8988T (cell line): ENCODE measurements at places on chromosomes 11 and 22.
A peak's percentile ranks its signal among the peaks of the same experiment; 100 is the strongest.

DNA sequence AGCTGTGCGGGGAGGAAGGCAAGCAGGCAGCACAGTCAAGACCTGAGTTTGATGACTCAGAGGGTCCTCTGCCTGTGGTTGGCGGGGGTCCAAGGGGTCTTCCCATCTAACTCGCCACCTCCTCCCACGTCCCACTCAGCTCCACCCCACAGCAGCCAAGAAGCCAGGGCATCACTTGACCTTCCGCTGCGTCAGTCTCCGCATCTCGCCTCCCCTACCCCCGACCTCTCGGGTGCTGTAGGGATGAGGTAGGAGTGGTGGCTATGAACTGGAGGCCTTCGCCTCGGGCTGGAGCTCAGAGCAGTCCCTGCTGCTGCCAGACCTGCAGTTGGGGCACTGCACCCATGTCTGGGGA lies 90.6 kb downstream of the CDKN1C start:
- DNase-seq: no peak

GRCh38 chr11:77067861-77068443 lies 1.2 kb downstream of the CAPN5 start:
- no peak for DNase-seq

DNA sequence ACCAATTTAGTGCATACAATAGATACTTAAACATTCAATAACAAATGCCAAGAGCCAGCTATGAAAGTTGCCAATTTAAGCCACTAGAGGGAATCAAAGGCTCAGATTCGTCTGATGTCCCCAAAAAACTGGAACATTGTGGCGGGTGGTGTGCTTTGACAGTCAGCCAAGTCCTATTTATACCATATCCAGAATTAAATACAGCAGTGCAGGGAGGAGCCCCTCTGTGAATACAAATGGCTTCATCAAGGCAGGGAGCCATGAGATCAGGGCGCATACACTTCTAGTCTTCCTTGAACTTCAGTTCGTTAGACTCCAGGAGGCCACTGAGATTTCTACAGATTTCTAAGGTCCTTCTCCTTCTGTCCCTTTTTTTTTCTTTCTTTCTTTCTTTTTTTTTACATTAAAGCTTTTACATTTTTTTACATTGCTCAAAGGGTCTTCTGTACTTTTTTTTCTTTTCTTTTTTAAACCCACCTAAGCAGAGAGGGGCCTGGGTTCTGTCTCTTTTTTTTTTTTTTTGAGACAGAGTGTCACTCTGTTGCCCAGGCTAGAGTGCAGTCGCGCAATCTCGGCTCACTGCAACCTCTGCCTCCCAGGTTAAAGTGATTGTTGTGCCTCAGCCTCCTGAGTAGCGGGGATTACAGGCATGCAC lies 41.5 kb upstream of the HSPA8 start:
- peak; percentile 17 for DNase-seq

DNA sequence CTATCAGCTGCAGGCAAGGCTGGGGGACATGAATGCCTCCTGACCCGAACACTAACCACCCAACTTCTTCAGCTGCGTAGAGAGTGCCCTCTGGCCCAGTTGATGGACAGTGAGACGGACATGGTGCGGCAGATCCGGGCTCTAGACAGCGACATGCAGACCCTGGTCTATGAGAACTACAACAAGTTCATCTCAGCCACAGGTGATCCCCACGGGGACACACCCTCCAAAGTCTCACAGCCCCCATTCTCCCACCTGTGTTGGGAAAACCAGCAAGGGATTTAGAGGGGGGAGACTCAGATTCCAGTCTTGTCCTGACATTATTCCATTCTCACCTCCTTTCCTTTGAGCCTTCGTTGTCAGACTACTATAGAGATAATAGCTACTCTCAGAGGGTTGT lies 912 bp downstream of the VPS51 start:
- DNase-seq: no peak

GRCh38 chr22:33971561-33971961 lies 51.3 kb upstream of the LARGE1 start:
- DNase-seq: no peak

DNA sequence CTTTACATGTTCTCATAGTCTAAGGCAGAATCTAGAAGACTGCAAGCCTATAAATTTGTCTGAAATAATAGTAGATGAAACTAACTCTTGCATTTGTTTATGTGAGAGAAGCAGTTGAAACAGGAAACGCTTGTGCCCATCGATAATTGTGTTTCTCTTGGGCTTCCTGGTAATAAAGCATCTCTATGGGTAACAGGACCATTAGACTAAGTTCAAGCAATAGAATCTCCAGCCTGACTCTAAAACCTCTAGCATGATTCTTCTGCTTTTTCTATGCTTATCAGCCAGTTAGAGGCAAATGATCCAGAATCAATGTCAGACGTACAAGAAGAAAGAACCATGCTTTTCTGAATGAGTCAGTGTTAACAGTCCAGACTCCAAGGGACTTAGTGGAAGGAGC lies 1734.4 kb downstream of the LRRC4C start:
- no peak for DNase-seq

- DNase-seq: no peak
Measured at GRCh38 chr11:33617672-33618350, 82.8 kb downstream of the C11orf91 start.

DNA sequence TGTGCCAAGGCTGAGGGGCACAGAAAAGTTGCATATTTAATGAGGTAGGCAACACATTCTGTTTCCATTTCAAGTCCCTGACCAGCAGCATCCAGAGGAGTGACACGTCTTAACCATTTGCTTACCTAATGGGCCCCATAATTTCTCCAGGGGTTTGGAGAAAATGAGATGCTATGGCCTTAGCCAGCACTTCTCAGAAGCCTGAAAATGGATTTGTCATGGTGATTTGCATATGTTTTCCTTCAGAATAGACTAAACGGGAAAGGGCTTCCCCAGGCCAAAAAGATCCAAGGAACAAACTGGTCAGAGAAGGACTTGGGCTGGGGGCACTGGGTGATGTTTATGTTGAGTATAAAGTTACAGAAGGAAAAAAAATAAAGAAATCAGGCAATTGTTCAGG lies 16.7 kb downstream of the CSRP3 start:
- DNase-seq: no peak

DNA sequence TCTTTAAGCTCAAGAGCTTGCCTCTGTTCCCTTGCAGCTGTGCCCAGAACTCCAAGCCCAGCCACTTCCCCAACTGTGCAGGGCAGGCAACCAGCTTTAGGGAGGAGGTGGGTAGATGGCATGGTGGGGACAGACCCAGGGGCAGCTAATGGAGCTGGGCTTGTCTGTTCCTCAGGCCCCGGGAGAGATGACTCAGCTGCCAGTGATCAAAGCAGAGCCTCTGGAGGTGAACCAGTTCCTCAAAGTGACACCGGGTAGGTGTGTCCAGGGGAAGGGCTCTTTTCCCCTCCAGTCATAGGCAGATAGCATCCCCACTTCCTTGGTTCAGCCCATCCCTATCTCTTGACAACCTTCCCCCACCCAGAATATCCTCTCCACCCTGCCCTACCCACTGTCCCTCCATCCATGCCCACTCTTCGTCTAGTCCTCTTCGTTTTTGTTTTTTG lies 32.4 kb downstream of the CREB3L1 start:
- DNase-seq: no peak

GRCh38 chr22:37412495-37413250 lies 14.6 kb downstream of the ELFN2 start:
- no peak for DNase-seq

DNA sequence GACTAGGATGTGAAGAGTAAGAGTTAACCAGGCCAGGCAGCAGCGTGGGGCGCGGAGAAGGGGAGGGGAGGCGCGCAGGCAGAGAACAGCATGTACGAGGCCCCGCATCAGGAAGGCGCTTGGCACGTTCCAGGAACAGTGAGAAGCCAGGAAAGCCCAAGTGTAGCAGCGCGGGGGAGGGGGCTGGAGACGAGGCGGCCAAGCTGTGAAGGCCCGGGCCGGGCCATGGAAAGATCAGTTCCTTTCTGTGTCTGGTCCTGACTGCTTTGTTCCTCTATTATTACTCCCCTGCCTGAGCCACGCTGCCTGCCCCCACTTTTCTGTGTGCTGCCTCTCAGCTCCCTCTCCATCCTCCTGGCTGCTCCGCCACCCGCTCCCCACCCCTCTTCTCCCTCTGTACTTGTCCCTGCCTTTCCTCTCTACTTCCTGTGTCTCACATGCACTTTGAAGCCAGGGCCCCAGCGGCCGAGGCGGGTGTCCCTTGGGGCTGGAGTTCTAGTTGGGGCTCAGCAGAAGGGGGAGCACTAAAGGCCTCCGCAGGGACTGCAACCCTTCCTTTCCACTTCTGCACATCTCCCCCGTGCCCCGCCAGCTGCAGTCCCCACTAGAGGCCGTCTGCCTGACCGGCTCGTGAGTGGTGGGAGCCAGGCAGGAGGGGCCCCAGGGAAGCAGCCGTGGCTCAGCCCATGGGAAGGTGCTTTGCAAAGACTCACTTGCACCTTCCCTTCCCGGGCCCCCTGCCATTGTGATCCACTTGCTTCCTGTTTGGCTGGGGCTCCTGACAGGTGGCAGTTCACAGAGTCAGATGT lies 63.7 kb downstream of the PRDM11 start:
- no peak for DNase-seq

DNA sequence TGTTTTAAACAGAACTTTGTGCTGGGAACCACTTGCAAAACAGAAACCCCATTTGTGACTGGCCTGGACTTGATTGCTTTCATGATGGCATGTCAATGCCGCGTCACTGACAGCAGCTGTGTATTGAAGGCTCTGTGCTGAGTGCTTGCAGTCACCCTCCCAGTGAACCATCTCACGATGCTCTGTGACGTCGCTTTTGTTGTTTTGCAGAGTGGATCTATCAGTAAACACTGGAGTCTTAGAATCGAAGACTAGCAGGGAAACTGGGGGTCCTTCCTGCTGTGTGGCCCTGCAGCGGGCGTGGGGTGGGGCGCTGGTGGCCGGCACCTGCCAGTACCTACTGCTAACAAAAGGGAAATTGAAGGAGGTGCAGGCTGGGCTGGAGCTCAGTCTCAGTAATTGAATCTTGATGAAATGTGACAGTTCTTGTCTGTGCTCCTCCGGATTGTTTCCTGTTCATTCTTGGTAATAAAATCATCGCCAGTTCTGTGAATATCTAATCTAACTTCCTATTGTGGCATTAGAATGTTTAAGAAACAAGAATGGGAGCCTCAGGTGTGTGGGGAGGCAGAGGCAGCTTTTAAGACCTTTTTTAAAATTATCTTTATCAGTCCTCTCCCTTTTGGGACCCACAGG lies 50.5 kb upstream of the PARVG start:
- DNase-seq: no peak

DNA sequence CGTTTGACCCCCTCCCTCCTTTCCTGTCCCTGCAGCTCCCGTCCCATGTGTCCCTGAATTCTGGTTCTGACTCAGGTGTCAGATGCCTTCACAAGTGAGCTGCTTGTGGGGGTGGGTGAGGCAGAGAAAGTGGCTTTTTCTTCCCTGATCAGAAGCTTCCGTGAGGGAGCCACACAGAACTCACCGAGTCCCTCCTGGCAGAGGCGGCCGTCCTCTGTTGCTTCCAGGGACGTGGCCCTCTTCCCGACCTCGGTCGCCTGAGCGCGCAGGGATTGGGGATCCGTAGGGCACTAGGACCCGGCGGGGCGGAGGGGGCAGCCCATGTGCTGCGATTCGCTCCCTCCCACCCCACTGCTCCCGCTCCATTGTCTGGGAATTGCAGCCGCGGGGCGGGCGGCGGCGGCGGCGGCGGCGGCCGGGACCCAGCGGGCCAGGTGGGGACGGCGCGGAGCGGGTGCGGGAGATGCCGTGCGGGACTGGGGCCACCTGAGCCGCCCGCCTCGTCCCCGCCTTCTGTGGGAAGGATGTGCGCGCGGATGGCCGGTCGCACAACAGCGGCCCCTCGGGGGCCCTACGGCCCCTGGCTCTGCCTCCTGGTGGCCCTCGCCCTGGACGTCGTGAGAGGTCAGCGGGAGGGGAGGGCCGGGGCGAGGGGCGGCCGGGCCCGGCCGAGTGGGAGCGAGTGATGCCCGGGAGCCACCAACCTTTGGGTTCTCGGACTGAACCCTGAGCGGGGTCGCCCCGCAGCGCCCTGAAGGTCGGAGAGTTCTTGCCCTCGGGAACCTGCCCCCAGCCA lies at the start of gene TMEM132A:
Gene TMEM132A (plus strand): TSS at position 351 of the 796 bp plus-strand sequence. CDS start 174 bp downstream, at position 525.
- DNase-seq: peak; percentile 100

- DNase-seq: no peak
Measured at GRCh38 chr22:38201371-38201710, 453 bp upstream of the MAFF start.

DNA sequence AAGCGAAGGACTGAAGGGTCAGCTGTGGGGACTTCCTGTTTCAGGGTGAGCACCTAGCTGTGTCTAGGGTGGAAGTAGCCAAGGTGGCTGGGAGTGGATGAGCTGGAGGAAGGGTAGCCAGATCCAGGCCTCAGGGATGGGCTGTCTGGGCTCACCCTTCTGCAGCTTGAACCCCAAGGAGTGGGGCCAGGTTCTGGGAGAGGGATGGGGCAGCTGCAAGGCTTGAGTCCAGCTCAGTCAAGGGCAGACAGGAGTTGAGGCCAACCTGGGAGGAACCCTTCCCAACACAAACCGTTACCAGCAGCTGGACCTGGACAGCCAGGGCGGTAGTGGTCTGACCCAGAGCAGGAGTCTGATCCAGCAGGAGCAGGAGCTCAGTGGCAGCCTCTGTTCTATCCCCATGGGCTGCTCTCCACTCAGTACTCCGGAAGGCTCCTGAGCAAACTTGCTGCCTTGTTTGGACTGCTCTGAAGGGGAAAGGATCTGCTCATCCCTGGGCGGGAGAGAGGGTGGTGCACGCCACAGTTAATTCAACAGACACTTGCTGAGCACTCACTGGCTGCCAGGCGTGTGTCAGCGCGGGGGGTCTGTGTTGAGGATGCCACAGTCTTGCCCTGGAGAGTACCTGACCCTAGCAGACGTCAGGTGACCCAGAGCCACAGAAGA lies 53.8 kb upstream of the THY1 start:
- no peak for DNase-seq

DNA sequence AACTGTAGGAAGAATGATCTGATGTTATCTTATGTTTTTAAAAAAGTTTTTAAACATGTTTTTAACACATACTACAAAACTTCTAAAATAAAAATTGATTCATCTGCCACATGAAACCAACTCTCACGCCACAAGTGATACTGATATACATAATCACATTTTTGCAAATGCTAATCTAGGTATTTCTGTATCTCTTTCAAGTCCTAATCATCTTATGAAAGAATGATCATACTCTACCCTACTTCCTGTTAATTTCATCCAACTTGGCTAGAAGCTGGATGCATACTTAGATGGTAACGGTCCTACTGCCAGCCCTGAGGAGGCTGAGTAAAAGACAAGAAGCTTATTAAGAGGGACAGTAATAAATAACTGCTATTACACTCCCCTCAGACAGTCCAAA lies 19.2 kb downstream of the THAP12 start:
- DNase-seq: no peak

- DNase-seq: no peak
Measured at GRCh38 chr22:47101321-47101885, 339.0 kb downstream of the TBC1D22A start.
